LHCN-M2 (cell line): ENCODE measurements at places on chromosomes 16 and 17. TPM values are rescaled to one million over a fixed set of nuclear protein-coding genes. Genes with fewer than 3 reads are reported as not detected.

- no peak for DNase-seq
Observed at GRCh38 chr17:65449495-65449894, 112.0 kb downstream of the AXIN2 start.

P4HB gene
- 1,598 and 3,461 TPM in 2 replicates for total RNA-seq

GNG13 gene
- total RNA-seq, result not detected in 2 replicates

DNA sequence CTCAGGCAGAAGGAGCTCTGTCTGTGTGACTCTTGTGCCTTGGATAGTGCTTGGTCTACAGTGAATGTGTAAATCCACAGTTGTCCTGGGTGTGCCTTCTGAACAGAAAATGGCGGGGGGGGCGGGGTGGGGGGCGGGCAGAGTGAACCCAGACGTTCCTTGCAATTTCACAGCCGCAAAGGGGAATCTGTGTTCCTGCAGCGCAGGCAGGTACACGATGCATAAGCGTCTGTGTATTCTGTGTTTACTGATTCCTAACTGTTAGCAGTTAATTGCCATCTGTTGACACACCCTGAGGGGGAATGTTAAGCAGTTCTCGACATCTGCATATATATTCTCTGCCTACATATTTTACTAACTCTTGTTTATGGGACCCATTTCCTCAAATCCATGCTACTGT lies 123.5 kb upstream of the ZFHX3 start:
- no peak for DNase-seq

DNA sequence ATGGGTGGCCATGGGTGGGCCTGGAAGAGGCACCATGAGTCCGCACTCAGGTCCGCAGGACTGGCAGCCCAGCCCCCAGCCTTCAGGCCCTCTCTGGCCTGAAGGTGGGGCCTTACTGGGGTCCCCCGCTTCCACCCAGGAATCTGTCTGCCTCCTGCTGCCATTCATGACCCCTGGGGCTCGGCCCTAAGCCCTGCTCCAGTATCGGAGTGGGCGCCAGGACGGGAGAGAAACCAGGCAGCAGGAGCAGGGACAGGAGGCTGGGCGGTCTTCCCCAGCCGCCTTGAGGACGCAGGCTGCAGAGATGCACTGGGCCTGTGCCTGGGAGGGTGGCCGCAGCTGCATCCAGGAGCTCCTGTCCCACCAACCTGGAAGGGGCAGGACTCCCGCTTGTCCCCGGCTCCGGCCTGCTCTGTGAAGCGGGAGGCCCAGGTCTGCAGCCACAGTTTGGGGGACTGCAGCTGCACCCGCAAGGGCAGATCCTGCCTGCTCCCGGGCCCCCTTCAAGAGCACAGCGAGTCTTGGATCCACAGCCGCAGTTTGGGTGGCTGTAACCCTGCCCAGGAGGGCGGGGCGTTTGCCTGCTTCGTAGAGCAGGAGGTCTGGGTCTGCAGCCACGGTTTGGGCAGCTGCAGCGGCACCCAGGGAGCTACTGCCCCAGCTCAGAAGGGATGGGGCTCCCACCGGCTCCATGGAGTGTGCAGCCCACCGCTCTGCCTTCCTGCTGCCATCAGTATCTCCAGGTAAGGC lies 81.8 kb upstream of the DNAJA2 start:
- DNase-seq, result no peak

DNA sequence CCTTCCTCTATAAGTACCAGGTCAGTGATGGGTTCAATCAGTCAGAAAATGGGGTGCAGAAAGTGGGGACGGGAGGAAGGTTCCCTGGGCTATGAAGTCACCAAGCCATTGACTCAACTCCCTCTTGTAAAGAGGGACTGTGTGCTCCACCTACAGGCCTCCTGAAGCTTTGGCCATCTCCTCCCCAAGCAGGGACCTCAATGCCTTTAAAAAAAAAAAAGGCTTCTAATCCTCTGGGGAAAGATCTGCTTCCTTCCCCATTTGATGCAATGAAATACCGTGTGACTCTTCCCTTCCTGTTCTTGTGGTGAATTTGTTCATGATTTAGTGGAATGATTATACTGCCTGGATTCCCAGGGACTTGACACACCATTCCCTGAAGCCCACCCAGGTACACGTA lies 30.8 kb downstream of the VWA3A start:
- peak; percentile 18 for DNase-seq

DNA sequence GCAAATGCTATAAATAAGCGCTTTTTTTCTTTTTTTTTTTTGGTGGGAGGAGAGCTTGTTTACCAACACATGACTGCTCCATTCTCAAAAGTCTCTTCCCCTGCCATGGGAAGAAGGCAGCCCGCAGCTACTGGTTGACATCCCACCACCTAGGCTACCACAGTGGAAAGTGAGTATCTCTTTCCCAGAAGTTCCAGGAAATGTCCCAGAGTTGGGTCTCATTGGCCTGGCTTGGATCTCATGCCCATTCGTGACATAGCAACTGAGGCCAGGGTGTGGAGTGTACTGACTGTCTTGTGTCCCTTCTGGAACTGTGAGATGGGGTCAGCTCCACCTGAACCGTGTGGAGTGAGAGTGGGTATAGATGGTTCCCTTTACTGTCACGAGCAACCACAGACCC lies 29.5 kb upstream of the BRD7 start:
- DNase-seq, result no peak
